HS-5 (cell line): ENCODE measurements at places on chromosomes 2 and 18.
A peak's percentile ranks its signal among the peaks of the same experiment; 100 is the strongest.

DNA sequence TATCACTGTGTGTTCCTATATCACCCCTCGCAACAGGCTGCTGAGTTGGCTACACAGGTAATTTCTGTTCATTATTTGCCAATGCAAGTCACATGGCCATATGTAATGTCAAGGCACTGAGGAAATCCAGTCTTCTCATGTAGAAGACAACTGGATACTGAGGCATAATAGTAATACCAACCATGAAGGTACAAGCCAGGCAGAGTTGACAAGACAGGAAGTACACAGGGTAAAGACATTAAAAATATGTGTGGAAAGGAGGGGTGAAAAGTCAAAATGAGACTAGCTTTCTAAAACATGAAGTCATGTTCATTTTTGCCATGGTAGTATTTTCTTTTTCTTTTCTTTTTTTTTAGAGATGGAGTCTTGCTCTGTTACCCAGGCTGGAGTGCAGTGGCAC, 17.5 kb upstream of the RNF138 start:
- DNase-seq, result no peak

- no peak for DNase-seq
Measured at GRCh38 chr2:8288206-8288605, 393.6 kb upstream of the ID2 start.

- peak; percentile 46 for DNase-seq
Measured at GRCh38 chr2:43221124-43221762, 5.2 kb downstream of the ZFP36L2 start.

DNA sequence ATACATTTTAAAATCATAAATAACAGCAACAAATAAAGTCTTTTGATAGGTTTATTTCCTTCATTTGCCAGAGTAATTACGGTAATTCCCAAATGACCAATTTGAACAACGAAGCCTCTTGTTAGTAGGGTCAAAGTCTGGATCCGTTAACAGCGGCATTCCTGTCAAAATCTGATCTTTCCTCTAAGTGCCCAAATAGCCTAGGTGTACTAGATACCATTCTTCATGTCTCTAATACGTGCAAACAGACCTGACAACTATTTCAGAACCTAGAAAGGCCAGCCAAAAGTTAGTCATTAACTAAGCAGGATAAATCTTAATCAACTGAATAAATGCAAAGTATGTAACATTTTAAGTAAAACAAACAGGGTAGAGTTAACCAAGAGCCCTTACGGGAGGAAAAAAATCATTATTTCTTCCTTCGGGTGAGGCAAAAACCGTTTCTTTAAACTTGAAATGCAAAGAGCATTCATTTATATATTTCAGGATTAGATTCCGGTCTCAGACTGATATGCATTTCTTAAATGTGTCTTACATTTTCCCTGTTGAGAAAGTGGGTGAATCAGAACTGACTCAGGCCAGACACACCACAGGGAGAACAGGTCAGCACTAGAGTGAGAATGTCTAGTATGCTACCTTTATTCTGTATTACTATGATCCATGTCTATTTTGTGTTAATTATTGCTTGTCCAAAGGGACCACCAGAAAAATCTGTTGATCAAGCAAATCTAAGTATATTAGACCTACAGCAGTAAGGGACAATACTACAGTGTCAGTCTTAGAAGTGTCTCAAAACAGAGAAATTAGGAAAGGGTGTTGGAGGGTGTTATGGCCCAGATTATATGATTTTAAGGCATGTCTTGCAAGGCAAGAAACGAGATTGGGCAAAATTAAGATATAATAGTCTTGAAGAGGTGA, 141.5 kb upstream of the NDUFV2 start:
- peak; percentile 34 for DNase-seq

DNA sequence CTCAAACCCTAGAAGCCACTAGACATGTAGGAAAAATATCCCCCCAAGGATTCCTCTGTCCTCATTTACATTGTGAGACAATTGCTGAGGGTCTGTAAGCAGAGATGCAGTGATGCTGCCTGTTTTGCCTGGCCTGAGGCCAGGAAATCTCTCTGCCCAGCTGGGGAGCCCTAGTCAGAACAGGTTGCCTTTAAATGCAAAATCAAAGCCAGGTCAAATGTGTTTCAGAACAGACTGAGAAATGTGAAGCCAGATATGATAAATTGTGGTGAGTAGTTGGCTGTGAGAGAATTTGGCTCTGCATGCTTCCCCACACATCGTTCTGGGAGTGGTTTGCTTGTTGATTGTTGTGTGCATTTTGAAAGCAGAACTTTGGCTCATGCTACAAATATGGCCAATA, 38.4 kb upstream of the NXPH2 start:
- DNase-seq, result no peak

- no peak for DNase-seq
Measured at GRCh38 chr2:72841462-72842125, 15.8 kb upstream of the EXOC6B start.

- DNase-seq, result peak; percentile 18
Measured at GRCh38 chr18:111306-112014, 46.9 kb upstream of the USP14 start.

GRCh38 chr18:51074605-51075004, 44.6 kb downstream of the SMAD4 start:
- DNase-seq, result no peak

DNA sequence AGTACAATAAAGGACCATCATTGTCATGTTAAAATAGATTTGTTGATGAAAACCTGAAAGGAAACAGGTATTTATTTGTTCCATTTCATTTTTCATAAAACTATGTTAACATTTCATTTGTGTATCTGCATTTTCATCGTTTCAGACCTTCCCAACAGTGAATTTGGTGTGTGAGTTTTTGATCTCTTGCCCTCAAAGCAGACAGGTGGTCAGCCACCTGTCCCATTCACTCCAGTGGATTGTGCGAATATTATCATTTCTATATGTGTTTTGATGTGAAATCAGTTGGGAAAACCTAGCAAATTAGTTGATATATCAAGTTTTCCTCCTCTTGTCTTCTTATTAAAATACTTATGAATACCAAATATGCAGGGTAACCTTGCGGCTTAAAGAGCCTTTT, 25.4 kb upstream of the ATP5MC3 start:
- no peak for DNase-seq

DNA sequence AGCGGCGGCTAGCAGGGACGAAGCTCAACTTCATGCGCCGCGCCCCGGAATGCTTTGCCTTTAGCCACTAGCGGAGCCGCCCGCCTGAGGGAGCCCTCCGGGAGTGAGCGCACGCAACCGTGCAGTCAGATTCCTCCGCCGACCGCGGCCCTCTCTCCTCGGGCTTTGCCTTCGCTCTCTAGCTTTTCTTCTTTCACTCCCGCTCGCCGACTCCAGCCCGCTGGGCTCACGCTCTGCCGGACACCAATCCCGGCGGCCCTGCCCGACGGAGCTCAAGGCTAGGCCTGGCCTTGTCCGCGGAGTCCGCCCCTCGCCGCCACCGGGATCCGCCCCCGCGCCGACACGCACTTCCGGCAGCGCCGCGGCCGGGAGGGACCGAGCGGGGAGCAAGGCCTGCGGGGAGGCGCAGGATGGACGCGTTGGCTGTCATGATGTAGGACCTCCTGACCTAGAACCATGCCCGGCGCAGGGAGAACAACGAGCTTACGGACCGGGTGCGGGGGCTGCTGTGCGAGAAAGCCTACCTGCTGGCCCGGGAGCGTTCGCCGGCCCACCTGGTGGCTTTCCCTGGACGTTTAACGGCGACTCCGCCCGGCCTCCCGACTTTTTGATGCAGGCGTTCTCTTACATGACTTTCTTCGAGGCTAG, 40.8 kb upstream of the AKAIN1 start:
- DNase-seq, result peak; percentile 60

- no peak for DNase-seq
Measured at GRCh38 chr2:9484533-9484932, 10.2 kb downstream of the IAH1 start.

DNA sequence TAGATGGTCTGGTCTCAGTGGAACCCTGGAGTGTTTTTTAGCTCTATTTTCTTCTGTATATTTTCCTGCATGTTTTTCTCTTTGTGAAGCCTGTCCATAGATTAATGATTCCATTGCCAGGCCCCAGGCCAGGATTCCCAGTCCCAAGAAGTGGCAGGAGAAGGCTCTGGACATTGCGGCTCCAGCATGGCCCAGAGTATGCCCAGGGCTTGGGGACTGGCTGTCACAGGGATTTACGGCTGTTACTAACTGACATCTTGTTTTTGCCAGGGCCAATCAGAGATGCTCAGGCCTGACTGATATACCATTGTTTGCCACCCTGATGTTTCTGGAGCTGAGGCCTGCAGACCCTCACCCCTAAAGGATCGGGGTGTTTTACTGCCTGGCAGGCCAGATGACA, 59.0 kb downstream of the PRKCE start:
- no peak for DNase-seq

GRCh38 chr18:32684096-32684495, 88.7 kb downstream of the KLHL14 start:
- DNase-seq, result no peak

- DNase-seq, result no peak
Measured at GRCh38 chr2:84238907-84239306, 220.2 kb downstream of the SUCLG1 start.

DNA sequence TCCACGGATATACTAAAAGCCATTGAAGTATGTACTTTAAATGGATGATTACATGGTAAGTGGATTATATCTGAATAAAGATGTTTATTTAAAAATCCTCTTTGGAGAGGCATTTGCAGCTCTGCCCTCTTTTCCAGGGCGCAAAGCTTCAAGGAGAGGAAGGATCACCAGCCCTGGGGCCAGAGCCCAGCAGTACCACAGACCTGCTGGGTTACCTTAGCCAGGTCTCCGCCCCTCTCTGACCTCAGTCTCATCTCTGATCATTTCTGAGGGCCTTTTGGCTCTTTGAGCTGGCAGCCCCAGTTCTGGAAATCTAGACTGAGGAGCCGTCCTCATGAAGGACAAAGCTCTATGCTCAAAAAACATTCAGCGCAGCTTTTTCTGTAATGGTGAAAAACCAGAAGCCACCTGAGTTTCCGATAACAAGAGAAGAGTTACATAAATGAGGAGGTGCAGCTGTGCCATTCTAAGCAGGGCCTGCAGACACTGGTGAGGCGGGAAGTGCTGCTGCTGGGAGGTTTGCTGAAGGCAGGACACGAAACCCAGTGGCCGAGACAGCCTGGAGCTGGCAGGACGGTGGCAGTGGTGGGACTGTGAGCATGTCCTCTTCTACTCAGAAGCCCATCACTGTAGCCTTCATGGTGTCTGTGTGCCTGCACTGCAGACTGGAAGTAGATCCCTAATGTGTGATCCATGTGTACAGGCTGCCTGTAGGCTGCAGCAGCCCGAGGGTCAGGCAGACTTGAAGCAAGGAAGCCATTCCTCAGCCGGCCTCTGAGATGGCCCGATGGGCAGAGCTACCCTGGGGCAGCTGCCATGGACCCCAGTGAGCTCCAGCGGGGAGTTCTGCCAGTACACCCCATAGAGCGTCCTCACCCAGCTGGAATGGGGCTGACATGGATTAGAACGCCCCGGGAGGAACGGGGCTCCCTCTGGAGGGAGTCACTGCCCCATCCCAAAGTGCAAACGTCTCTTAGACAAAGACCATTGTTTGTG, 27.7 kb downstream of the ADRA2B start:
- DNase-seq, result no peak

DNA sequence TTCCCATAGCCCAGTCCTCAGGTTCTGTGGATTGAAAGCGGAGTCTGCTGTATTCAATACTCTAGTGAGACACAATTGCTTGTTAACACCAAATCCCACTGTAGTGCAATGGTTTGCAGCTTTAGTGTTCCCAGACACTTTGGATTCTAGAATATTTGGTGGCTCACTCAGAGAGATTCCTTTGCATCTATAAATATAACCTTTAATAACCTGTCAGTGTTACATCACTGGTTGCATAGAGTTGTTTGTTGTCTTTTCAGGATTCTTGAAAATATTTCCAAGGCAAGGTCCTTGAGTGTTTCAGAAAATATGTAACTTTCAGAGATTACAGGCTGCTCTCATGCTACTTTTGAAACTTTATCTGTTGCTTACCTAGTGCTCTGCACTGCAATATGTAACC, 157.5 kb downstream of the ZEB2 start:
- no peak for DNase-seq

- DNase-seq, result no peak
Measured at GRCh38 chr2:50395605-50396297, 636.2 kb downstream of the NRXN1 start.

- no peak for DNase-seq
Measured at GRCh38 chr2:98308068-98308467, 38.2 kb upstream of the CNGA3 start.

GRCh38 chr2:151336863-151337371, 20.5 kb upstream of the TNFAIP6 start:
- DNase-seq, result no peak

GRCh38 chr2:66439812-66440542, 5.1 kb downstream of the MEIS1 start:
- no peak for DNase-seq

- peak; percentile 31 for DNase-seq
Measured at GRCh38 chr2:225270861-225271260, 128.6 kb upstream of the NYAP2 start.

DNA sequence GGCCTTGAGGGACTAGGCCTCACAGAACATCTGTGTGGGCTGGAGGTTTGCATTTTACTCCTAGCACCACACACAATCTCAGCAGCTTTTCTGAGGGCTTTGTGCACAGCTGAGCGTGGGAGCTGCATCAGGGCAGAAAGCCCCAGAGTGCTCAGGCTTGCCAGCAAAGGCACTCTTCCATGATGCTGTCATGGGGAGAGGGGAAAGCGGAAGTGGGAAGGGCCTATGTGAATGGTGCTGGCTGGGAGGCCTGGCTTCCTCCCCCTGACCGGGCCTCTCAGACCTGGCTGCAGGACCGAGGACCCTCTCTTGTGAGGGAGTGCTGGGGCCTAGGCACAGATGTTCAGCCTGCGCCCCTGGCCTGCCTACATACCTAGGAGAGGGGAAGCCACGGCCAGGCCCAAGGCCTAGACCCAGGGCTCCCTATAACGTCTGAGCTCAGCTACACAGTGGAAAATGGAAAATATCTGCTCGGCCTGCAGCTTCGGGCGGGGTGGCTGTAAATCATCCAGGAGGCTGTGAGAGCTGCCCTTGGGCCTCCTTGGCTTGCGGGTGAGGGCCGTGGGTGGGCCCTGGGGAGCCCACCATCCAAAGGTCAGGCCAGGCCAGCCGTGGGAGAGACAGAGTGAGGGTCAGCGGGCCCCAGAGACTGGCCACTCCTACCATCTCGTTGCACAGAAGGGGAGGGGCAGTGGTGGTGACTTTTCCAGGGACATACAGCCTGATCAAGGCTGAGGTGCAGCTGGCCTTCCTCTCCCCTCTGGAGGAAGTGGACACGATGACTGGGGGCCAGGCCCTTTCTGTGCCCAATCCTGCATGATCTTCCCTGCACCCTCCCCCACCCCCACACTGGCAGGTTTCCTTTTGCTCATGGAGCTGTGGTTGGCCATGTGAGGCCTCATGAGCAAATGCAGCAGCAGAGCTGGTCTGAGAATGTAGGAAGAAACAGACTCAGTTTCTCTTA, 22.8 kb downstream of the GLI2 start:
- no peak for DNase-seq

GRCh38 chr2:24617424-24617823, 126.4 kb downstream of the NCOA1 start:
- no peak for DNase-seq
